IMR-90 (cell line): ENCODE measurements at places on chromosomes 3 and 15. TPM values are rescaled to one million over a fixed set of nuclear protein-coding genes. Genes with fewer than 3 reads are reported as not detected.

CILP gene
- polyA plus RNA-seq = 0.01 and 0.02 TPM in 2 replicates

CFAP44 gene
- 1.1 and 1.7 TPM in 2 replicates for polyA plus RNA-seq

IL5RA gene
- not detected in 2 replicates for polyA plus RNA-seq

STAB1 gene
- polyA plus RNA-seq = 0.04 TPM in 1 of 2 replicates, not detected in the other

ZNF774 gene
- polyA plus RNA-seq = 0.90 and 0.91 TPM in 2 replicates

CA12 gene
- 52.6 and 55.2 TPM in 2 replicates for polyA plus RNA-seq

ATP8B4 gene
- polyA plus RNA-seq = 0.09 and 0.12 TPM in 2 replicates

GPR176 gene
- polyA plus RNA-seq = 114 and 118 TPM in 2 replicates

SEMA7A gene
- polyA plus RNA-seq = 87.3 and 88.1 TPM in 2 replicates

GOLIM4 gene
- 44.6 and 48.8 TPM in 2 replicates for polyA plus RNA-seq

ARL6 gene
- polyA plus RNA-seq = 2.1 and 3.1 TPM in 2 replicates
